ENCODE measurements at places on chromosomes 16 and 17. TPM values are rescaled to one million over a fixed set of nuclear protein-coding genes. Genes with fewer than 3 reads are reported as not detected.

- no peaks in the 10 kb centered on the region for H3K36me3 ChIP-seq
- no peak overlapping the region for H3K4me3 ChIP-seq
- H3K27ac ChIP-seq = no peak overlapping the region
- no peaks in the 10 kb centered on the region for H3K27me3 ChIP-seq
- no peaks in the 10 kb centered on the region for H3K4me1 ChIP-seq
These were observed 10.9 kb upstream of the KRT24 start for GRCh38 chr17:40714473-40714872.

DNA sequence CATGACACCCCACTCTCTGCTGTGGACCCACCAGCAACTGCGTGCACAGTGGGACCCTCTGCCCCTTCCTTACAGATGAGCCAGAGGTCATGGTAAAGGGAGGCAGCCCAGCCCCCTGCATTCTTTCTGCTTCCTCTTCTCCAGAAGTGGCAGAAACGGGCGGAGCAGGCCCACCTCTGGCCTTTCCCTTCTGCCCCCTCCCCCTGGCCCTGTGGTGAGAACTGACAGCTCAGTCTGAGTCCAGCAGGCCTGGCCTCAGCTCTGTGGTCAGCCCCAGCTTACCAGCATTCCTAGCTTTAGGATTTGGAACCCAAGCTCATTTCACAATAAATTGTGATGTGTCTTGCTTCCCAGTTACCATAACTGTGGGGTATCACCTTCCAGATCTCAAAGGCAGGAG is 4.8 kb upstream of the ANKRD11 start:
- H3K27me3 ChIP-seq = no peaks in the 10 kb centered on the region
- peaks cover 23% of the 10 kb centered on the region for H3K4me1 ChIP-seq
- H3K27ac ChIP-seq = no peak overlapping the region
- no peak overlapping the region for H3K4me3 ChIP-seq
- H3K36me3 ChIP-seq = no peaks in the 10 kb centered on the region

DNA sequence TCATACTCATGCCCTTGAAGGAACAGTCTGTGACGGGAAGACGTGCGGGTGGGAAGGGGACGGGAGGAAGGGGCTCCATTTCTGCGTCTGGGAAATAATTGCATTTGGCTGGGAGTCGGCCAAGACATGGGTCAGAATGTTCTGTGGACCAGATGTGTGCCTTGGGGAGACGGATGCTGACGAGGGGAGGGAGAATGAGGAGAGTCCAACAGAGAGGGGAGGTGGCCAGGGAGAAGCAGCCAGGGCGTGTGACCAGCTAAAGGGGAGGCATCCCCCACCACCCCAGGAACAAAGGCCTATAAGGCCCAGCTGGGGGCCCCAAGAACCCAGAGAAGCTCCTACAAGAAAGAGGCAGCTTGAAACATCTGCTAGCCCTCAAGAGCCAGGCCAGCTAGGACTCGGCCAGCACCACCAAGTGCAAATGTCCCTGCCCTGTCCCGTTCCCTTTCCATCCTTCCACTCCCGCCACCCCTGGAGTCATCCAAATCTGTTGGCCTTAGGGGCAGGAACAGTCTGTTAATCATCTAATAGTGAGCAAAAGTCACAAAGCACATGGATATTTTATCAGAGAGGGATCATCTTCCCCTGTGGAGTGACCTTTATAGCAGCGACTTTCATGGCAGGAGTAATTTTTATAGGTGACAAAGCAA is 42.5 kb upstream of the BCO1 start:
- H3K36me3 ChIP-seq = no peaks in the 10 kb centered on the region
- H3K4me1 ChIP-seq = no peaks in the 10 kb centered on the region
- H3K4me3 ChIP-seq = no peak overlapping the region
- no peak overlapping the region for H3K27ac ChIP-seq

DNA sequence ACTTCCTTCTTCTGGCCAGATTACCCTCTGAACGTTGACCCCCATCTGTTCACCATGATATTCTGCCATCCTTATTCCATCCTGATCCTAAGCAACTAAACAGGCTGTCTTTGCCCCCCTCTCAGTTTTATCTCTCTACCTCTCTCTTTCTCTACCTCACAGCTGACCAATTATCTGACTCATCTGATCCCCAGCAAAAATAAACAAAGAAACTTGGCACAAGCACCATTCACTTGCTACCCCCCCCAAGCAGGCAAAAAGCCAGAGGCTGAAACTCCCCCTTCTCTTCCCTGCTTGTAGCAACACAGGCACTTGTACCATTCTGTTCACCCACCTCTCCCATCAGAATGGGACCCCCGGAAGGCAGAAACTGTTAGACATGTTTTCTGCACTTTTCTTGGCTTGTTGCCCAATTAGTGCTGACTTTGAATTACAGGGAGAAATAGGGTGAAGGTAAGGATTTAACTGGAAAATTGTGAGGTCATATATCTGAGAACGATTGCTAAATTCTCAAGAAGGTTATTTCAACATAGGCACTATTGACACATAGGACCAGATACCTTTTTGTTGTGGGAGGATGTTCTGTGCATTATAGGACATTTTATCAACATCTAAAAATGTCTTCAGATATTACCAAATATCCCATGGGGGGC is 163.2 kb downstream of the TOX3 start:
- H3K27ac ChIP-seq = no peak overlapping the region
- H3K4me3 ChIP-seq = no peak overlapping the region
- no peaks in the 10 kb centered on the region for H3K27me3 ChIP-seq
- H3K36me3 ChIP-seq = no peaks in the 10 kb centered on the region
- DNase-seq = no peak

Gene SNTB2
- 21.2 TPM for total RNA-seq

Gene RMI2
- 1.5 TPM for total RNA-seq

Gene MT4
- not detected for total RNA-seq

Gene TMEM92
- not detected for total RNA-seq

Measured in CD4-positive, alpha-beta memory T cell (primary cell).